ENCODE measurements at places on chromosomes 16 and 17.

DNA sequence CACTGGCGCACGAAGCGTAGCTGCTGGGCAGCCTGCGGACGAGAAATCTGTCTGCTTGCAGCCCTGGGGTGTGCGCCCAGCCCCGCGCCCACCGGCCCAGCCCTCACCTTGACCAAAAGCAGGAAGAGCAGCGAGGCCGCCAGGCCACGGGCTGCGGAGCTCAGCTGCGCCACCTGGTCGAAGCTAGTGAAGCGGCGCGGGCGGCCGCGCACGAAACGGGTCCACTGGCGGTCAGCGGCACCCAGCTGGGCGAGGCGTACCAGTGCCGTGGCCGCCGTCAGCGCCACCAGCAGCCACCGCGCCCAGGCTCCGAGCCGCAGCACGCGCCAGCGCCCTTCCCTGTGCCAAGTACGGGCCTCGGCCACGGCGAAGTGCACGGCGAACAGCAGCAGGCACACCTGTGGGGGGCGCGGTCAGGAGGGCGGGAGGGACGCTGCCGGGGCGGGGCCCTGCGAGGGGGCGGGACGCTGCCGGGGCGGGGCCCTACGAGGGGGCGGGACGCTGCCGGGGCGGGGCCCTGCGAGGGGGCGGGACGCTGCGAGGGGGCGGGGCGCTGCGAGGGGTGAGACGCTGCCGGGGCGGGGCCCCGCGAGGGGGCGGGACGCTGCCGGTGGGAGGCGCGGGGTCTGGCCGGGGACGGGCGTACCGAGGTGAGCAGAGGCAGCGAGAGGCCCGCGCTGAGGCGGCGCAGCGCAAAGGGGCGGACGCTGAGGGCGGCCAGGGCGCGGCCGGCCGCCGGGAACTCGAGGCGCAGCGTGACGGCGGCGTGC lies 43.2 kb downstream of the TSC2 start:
- no peaks in the 10 kb centered on the region for H3K36me3 ChIP-seq
- peaks cover 17% of the 10 kb centered on the region for H3K4me1 ChIP-seq
- no peaks in the 10 kb centered on the region for H3K27me3 ChIP-seq
- H3K27ac ChIP-seq = peak overlapping the region; percentile 33
- no peak overlapping the region for H3K4me3 ChIP-seq

- H3K36me3 ChIP-seq = no peaks in the 10 kb centered on the region
- H3K27ac ChIP-seq = peak overlapping the region; percentile 44
- peak overlapping the region; percentile 86 for H3K4me3 ChIP-seq
Observed at GRCh38 chr17:5282642-5283217, 646 bp downstream of the RABEP1 start.

- H3K27me3 ChIP-seq = no peaks in the 10 kb centered on the region
- no peaks in the 10 kb centered on the region for H3K4me1 ChIP-seq
- no peak overlapping the region for H3K4me3 ChIP-seq
- no peak overlapping the region for H3K27ac ChIP-seq
Observed at GRCh38 chr17:73934696-73935095, 268.8 kb upstream of the RPL38 start.

DNA sequence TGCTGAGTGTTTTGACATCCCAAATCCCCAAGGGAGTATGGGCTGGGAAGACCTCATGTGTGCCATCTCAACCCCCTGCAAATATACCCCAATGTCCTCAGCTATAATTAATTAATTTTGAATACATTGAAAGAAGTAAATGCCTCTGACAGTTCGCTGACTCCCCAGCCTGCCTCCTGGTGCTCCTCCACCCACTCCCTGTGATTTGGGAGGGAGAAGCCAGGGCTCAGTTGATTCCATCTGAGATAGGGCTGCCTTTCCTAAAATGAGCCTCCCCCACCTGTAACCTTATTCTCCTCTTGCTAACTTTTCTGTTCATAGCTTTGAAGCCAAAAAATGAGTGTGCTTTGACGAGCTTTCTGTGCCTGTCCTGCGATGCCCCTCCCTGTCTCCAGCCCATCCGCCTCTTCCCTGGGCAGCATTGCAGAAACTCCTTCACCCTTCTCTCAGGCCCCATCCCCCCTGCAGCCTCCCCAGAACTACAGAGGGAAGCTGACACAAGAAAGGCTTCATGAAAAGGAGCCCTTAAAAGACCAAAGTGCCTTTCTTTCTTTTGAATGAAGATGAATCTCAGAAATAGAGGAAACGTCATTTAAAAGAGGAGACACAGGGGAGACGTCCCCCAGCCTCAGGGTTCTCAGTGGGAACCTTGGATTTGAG lies 70.3 kb downstream of the HLF start:
- H3K27ac ChIP-seq = no peak overlapping the region
- DNase-seq = no peak
- no peaks in the 10 kb centered on the region for H3K36me3 ChIP-seq
- no peak overlapping the region for H3K4me3 ChIP-seq
- no peaks in the 10 kb centered on the region for H3K27me3 ChIP-seq
- H3K4me1 ChIP-seq = no peaks in the 10 kb centered on the region

DNA sequence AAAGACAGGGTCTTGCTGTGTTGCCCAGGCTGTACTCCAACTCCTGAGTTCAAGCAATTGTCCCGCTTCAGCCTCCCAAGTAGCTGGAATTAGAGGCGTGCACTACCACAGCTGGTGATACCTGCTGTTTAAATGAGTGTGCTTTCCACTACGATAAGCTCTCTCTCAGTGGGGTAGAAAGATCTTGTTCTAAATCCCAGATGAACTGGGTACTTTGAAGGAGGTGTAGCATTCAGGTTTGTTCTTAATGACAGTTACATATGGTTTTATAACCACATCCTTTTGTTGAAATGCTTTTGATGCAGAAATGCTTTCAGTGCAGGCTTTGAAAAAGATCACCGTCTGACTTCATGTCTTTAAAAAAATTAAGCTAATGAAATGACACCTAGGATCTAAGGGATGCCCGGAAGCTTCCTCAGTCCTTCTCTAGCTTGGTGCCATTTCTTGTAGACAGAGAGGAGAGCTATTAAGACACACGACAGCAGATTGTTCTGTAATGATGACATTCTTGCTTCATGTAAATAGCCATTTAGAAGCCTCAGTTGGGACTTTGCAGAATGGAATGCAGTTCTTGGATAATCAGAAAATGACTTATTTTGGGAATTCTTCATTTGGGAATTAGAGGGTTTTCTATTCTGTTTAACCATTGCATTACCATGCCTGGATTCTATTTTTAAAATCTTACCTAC lies 19.5 kb downstream of the PMM2 start:
- no peak for DNase-seq
- no peak overlapping the region for H3K4me3 ChIP-seq
- no peaks in the 10 kb centered on the region for H3K4me1 ChIP-seq
- no peak overlapping the region for H3K27ac ChIP-seq

GRCh38 chr16:53773150-53773846 lies 69.3 kb downstream of the FTO start:
- peak overlapping the region; percentile 10 for H3K27ac ChIP-seq
- peaks cover 60% of the 10 kb centered on the region for H3K4me1 ChIP-seq
- no peaks in the 10 kb centered on the region for H3K27me3 ChIP-seq

DNA sequence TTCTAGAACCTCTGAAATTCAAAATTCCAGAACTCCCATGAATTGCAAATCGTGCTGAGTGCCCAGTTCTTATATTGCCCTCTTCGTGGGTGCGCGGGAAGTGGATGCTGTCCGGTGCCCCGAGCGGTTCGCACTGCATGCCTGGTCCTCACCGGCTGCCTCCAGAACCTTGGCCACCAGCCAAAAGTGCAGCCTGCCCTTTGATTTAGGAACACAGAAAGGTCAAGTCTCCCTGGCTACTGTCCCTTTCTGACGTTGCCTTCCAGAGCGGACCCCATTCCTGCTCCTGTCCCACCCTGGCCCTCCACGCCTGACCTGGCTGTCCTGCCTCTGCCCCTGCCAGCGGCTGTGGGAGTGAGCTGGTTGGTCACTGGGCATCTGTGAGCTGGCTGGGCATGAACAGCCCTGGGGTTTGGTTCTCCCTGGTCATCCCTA lies 9.7 kb downstream of the NEUROD2 start:
- peaks cover 33% of the 10 kb centered on the region for H3K4me1 ChIP-seq
- H3K27me3 ChIP-seq = peaks cover 24% of the 10 kb centered on the region
- no peak for DNase-seq
- no peak overlapping the region for H3K27ac ChIP-seq
- no peak overlapping the region for H3K4me3 ChIP-seq
- H3K36me3 ChIP-seq = no peaks in the 10 kb centered on the region

- H3K27ac ChIP-seq = no peak overlapping the region
- H3K4me3 ChIP-seq = no peak overlapping the region
- H3K36me3 ChIP-seq = no peaks in the 10 kb centered on the region
Observed at GRCh38 chr17:49297141-49297540, 64.9 kb downstream of the ZNF652 start.

GRCh38 chr16:83355570-83356218 lies 452.1 kb upstream of the HSBP1 start:
- H3K27ac ChIP-seq = no peak overlapping the region
- H3K4me1 ChIP-seq = no peaks in the 10 kb centered on the region
- H3K4me3 ChIP-seq = no peak overlapping the region
- no peak for DNase-seq
- H3K27me3 ChIP-seq = no peaks in the 10 kb centered on the region

DNA sequence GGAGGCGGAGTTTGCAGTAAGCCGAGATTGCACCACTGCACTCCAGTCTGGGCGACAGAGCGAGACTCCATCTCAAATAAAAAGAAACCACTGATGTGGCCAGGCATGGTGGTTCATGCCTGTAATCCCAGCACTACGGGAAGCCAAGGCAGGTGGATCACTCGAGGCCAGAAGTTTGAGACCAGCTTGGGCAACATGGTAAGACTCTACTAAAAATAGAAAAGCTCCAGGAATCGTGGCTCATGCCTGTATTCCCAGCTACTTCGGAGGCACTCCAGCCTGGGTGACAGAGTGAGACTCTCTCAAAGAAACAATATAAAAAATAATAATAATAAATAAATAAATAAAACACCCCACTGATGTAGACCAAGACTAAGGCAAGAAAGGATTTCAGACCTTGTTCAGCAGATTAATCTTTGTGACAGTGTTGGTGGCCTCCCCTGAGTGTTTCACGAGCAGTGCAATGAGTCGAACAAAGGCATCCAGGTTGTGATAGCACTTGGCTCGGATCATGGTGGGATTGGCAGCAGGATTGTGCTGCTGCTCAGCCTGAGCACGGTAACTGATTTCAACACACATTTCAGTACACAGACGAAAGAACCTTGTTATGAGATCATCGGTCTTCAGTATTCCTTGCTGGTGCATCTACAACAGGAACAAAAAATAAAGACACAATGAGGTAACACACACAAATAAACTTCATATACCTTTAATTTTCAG lies 18.6 kb downstream of the SETD6 start:
- H3K4me3 ChIP-seq = no peak overlapping the region
- H3K27ac ChIP-seq = no peak overlapping the region
- no peak for DNase-seq
- H3K27me3 ChIP-seq = no peaks in the 10 kb centered on the region
- no peaks in the 10 kb centered on the region for H3K4me1 ChIP-seq

GRCh38 chr17:13393841-13394710 lies 207.7 kb downstream of the HS3ST3A1 start:
- H3K27me3 ChIP-seq = no peaks in the 10 kb centered on the region
- no peak for DNase-seq
- no peaks in the 10 kb centered on the region for H3K36me3 ChIP-seq
- no peak overlapping the region for H3K4me3 ChIP-seq

DNA sequence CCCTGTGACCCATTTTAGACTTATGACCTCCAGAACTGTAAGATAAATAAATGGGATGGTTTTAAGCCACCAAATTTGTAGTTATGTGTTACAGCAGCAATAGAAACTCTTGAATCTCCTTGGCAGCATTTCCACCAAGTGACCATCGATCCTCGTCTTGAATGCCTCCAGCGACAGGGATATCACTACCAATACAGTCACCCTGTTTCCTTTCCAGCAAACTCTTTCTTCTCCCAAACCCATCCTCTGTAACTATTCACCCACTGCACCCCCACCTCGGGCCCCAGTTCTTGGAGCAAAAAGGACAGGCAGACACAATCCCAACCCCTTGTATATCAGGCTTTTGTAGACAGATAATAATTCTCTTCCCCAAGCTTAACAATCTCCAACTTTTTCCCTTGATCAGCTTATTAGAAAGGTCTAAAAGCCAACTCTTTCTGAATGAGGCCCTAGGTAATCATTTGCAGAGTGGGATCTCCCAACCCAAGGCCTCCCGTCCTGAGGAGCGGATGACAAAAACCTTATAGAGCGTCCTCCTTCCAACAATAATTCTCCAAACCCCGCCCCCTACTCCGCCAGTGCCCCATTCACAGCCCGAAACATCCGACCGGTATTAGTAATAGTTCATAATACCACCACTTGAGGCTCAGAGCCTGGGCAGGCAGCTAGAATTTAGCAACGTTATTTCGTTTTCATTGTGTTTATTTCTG lies 14.7 kb upstream of the PLLP start:
- peak overlapping the region; percentile 56 for H3K4me3 ChIP-seq
- H3K4me1 ChIP-seq = peaks cover 16% of the 10 kb centered on the region
- no peaks in the 10 kb centered on the region for H3K27me3 ChIP-seq
- peak overlapping the region; percentile 98 for H3K27ac ChIP-seq
- no peaks in the 10 kb centered on the region for H3K36me3 ChIP-seq
- no peak for DNase-seq

- peak; percentile 44 for DNase-seq
- H3K4me3 ChIP-seq = no peak overlapping the region
- no peaks in the 10 kb centered on the region for H3K4me1 ChIP-seq
- H3K36me3 ChIP-seq = no peaks in the 10 kb centered on the region
- no peaks in the 10 kb centered on the region for H3K27me3 ChIP-seq
- no peak overlapping the region for H3K27ac ChIP-seq
Observed at GRCh38 chr16:71339236-71340171, 19.0 kb upstream of the CALB2 start.

DNA sequence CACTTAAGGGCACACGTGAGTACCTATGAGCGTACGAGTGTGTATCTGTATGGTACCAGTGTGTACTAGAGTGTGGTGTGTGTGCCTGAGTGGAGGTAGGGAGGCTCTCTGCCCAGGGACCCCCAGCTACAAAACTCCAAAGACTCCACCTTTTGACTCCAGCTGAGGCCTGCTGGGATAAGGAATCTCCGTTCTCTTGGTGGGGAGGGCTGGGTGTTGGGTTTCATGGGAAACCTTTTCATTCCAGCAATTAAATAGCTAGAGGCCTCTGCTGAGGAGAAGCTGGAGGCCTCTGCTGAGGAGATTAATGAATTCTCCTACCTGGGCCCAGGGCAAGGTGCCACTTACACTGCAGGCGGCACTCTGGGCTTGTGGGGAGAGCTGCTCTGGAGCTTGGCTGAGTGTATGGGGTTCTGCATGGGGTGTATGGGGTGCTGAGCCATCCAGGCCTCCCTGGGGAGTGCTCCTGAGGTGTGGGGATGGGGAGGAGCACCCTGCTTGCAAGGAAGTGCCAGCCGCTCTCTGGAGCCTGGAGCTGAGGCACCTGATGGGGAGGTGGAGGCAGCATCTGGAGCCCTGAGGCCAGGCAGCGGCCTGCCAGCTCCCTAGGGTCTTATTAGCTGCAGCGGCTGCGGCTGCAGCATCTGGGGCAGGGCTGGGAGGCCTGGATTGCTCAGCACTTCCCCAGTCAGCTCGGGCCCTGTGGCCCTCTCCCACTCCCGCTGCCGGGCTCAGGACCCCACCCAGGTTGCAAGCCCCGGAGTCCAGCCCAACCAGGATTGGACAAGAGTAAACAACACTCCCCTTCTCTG lies 4.6 kb downstream of the ANKRD13B start:
- no peak overlapping the region for H3K4me3 ChIP-seq
- H3K4me1 ChIP-seq = peaks cover 40% of the 10 kb centered on the region
- H3K27ac ChIP-seq = peak overlapping the region; percentile 51
- H3K36me3 ChIP-seq = no peaks in the 10 kb centered on the region
- H3K27me3 ChIP-seq = no peaks in the 10 kb centered on the region
- DNase-seq = no peak

GRCh38 chr17:34369571-34369970 lies 6.5 kb upstream of the CCL1 start:
- no peak overlapping the region for H3K4me3 ChIP-seq
- no peaks in the 10 kb centered on the region for H3K4me1 ChIP-seq
- H3K27me3 ChIP-seq = no peaks in the 10 kb centered on the region

All from vagina (tissue), 2 donors.